Right ventricle myocardium inferior (tissue), 1 donor: ENCODE measurements at places on chromosomes 13 and 19.

- no peak for DNase-seq
Measured at GRCh38 chr13:98997738-98998641, 20.1 kb upstream of the DOCK9 start.

DNA sequence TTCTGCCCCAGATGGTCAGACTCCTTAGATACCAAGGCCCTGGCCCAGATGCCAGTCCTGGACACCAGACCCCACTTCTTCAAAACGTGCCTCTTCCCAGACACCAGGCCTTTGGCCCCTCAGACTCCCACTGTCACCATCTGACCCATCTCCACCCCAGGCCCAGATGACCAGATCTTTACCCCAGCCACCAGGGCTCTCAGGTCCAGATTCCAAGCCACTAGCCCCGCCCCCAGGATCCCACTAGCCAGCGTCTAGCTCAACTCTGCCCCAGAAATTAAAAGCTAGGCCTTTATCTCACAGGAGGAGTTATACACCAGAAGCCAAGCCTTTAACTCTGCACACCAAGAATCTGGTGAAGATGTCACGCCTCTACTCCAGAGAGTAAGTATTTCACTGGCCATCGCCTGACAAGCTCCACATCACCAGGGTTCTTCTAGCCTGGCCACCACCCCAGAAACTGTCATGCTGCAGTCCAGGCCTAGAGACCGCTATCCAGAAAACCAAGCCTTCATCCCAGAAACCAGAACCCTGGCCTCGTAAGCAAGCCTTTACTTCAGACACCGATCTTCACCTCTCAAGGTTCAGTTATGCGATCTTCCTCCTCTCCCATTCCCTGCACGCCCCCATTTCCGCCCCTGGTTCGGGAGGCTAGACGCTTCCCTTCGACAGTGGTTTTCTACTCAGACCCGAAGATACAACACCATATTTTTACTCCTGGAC is 595 bp downstream of the XAB2 start:
- no peak for DNase-seq

DNA sequence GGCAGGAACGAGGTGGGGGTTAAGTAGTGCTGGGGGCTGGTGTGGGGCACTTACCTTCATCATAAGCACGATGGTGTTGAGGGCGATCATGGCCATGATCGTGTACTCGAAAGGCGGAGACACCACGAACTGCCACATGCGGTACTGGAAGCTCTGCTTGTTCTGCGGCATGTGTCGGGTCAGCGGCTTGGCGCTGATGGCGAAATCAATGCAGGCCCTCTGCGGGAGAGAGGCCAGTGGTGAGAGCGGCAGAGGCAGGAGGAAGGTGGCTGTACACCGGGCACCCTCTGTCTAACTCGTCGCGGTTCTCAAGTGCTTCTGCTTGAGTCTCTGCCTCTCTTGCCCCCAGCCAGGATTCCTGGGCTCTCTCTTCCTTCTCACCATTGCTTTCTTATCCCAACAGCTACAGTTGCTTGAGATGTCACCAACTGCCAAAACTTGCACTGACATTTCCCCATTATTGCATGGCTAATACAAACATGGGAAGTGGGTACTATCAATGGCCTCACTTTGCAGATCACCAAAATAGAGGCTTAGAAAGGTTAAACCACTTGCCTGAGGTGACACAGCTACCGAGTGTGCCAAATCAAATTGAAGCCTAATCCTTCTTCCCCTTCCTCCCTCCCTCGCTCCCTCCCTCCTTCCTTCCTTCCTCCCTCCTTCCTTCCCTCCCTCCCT is 105.0 kb downstream of the IER2 start:
- no peak for DNase-seq

DNA sequence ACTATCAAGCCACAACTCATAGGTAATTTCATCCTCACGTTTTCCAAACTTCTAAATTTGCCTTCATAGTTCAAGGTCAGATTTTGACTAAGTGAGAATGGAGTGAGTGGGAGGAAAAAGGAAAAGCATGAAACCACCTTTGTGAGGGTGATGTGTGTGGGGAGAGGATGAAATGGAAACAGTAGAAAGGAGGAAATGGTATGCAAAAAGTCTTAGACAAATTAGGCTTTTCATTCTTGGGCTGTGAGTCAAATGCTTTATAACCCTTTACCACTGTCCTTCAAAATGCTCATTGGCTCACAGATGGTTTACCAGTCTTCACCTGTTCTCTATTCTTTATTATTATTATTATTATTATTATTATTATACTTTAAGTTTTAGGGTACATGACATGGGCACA is 127.2 kb downstream of the RAP2A start:
- no peak for DNase-seq

GRCh38 chr13:112322557-112322956 is 53.6 kb upstream of the SPACA7 start:
- DNase-seq: no peak

DNA sequence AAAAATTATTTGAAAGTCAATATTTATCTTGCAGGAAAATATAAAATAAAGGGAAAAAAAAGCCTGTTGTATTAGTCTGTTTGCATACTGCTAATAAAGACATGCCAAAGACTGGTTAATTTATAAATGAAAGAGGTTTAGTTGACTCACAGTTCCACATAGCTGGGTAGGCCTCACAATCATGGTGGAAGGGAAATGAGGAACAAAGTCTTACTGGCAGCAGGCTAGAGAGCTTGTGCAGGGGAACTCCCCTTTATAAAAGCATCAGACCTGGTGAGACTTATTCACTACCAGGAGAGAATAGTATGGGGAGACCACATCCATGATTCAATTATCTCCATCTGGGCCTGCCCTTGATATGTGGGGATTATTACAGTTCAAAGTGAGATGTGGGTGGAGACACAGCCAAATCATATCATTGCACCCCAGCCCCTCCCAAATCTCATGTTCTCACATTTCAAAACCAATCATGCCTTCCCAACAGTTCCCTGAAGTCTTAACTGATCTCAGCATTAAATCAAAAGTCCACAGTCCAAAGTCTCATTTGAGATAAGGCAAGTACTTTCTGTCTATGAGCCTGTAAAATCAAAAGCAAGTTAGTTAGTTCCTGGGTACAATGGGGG is 1416.5 kb upstream of the SPRY2 start:
- no peak for DNase-seq
